ENCODE measurements at places on chromosomes 13 and 19. TPM values are rescaled to one million over a fixed set of nuclear protein-coding genes. Genes with fewer than 3 reads are reported as not detected.

The HSPB6 gene
- total RNA-seq, result 2.6 TPM

The DNAAF3 gene
- total RNA-seq, result 1.9 TPM

DNA sequence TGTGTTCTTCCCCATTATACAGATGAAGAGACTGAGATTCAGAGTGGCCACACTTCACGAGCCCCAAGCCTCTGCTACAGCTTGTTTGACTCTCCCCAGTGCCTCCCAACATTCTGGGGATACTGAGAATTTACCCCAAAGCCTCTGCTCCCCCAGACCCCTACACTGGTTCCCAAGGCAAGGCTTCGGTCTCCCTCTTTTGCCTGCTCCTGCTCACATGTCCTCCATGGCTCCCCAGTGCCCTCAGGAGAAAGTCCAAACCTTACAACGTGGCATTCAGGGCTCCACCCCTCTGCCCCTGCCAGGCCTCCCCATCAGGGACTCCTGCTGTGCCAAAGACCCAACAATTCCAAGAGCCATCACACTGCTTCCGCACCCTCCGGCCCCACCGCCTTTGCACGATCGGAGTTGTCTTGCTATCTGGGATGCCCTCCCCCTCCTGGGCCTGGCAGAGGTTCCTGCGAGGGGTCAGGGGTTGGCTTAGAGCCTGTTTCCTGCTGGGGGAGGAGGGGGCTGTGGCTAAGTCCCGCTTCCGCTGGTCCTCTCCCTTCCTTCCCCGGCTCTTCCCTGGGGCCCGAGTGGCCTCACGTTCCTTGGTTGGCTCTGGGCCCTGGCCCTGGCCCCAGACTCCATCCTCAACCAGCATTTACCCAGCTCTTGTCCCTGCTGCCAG lies 15.4 kb downstream of the GTPBP3 start:
- ATAC-seq, result peak; percentile 39

DNA sequence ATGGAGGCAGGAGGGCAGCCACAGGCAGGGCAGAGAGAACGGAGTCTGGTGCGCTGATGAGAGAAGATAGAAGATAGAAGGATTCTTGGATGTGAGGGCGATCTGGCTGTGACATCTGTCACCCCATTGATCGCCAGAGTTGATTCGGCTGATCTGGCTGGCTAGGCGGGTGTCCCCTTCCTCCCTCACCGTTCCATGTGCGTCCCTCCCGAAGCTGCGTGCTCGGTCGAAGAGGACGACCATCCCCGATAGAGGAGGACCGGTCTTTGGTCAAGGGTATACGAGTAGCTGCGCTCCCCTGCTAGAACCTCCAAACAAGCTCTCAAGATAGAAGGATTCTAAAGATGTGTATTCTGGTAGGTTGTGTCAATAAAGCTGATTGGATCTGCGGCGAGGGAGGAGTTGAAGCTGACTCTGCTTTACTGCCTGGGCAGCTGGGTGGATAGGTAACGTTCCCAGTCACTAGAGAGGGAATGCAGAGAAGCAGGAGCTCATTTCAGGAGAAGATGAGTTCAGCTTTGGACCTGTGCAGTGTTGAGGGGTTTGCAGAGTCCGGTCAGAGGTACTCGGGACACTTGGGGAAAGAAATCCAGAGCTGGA lies 5.1 kb downstream of the UBAC2 start:
- ATAC-seq, result no peak

The ZNF66 gene
- 2.4 TPM for total RNA-seq

The DCT gene
- total RNA-seq, result not detected

GRCh38 chr19:48053856-48054255 lies 10.0 kb upstream of the CABP5 start:
- peak; percentile 66 for ATAC-seq

All from esophagus mucosa (tissue), 1 donor.